Neuronal stem cell (in vitro differentiated cells): ENCODE measurements at places on chromosomes 3 and 15.

GRCh38 chr15:100341750-100342560 lies at the start of gene ADAMTS17:
Gene ADAMTS17 (minus strand): TSS chr15:100341975. CDS start chr15:100341899, 76 bp downstream.
- H3K36me3 ChIP-seq, result no peaks in the 10 kb centered on the region
- H3K4me1 ChIP-seq, result no peaks in the 10 kb centered on the region
- H3K27ac ChIP-seq, result no peak within 1 kb of the TSS
- peak; percentile 89 for DNase-seq

- H3K27ac ChIP-seq, result no peak within 1 kb of the TSS
- no peaks in the 10 kb centered on the region for H3K4me1 ChIP-seq
- no peak within 1 kb of the TSS for H3K4me3 ChIP-seq
- no peaks in the 10 kb centered on the region for H3K36me3 ChIP-seq
Measured at GRCh38 chr15:76994971-76995945, at the start of gene PSTPIP1. Gene PSTPIP1 (plus strand): TSS chr15:76995126. CDS start chr15:76995574, 448 bp downstream.

DNA sequence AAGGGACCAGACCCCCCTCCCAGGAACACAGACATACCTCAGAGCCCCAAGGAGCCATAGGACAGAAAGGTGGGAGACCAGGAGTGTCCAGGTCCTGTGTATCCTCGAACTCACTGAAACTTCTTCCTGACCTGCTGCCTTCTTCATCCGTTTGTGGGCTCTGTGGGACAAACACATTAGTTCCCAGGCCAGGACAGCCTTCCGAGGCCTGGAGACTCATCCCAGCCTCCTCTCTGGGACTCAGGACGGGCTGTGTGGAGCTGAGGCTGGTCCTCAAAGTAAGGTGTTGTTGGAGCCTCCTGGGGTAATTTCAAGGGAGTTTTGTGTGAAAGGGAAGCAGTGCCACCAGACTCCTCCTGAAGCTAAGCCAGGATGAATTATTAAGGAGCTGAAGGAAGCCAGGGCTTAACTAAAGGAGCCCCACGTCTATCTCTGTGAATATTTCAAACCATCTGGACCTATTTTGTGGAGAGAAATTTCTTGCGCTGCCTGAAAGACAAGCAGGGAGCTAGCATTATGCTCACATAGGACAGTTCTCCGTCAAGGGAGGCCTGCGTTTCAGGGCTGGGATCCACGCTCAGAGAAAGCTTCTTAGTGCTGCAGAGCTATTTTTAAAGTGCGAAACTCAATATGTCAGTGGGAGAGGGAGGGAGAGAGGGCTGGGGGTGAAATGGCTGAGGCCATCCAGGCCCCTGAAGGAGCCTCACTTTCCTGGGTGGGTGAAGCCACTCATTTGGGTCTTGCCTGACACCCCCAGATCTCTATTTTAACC lies 29.8 kb upstream of the PLA2G4E start:
- no peaks in the 10 kb centered on the region for H3K4me1 ChIP-seq
- H3K36me3 ChIP-seq, result no peaks in the 10 kb centered on the region
- no peak for DNase-seq
- no peak overlapping the region for H3K27ac ChIP-seq

DNA sequence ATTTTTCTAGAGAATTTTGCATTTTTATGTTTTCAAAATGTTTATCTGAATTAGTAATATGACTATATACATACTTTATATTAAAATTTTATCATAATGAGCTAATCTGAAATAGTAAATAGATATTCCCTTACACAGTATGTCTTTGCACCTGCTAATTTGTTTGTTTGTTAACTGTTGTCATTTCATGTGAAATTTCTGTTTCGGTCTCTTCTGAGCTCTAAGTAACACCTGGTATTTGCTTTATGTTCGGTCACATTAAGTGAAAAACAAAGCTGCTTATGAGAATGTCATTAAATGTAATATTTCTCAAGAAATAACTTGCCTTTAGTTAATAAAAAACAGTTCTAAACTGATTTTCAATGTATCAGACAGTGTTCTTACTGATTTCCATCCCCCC lies 61.1 kb downstream of the FNDC3B start:
- no peak for DNase-seq
- H3K4me1 ChIP-seq, result peaks cover 35% of the 10 kb centered on the region
- no peak overlapping the region for H3K4me3 ChIP-seq
- H3K36me3 ChIP-seq, result no peaks in the 10 kb centered on the region

DNA sequence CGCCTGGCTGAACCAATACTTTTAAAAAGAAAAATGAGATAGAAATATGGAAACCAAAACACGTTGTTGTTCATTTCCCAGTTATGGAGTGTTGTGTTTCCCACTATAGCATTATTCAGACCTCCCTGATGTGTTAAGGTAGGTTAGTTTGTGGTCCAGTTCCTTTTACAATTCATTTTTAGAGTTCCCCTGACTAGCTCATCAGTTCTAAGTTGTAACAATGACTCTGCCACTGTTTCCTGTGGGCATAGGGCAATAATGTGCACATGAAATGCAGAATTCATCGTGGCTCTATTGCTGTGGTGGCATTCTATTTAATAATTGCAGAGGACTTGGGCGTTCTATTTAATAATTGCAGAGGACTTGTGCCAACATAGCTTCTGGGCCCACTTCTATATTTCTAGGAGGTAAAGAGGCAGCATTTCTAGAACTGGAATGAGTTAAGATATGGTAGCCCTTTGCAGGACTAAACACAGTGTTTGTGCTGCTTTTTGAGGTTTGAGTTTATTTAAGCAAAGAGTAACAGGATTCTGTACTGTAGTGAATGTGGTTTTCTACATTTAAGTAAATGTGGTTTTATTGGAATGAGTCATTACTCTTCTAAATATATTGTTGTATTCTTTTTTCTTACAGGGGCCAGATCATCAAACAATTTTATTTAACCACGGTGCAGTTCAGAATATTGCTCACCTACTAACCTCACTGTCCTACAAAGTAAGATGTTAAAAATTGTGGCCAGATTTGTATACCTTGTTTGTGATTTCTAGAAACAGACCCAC lies 47.5 kb downstream of the ARMC8 start:
- no peak overlapping the region for H3K4me3 ChIP-seq
- peaks cover 6% of the 10 kb centered on the region for H3K36me3 ChIP-seq
- DNase-seq, result no peak
